ENCODE measurements at places on chromosomes 2 and 18. TPM values are rescaled to one million over a fixed set of nuclear protein-coding genes. Genes with fewer than 3 reads are reported as not detected.

DNA sequence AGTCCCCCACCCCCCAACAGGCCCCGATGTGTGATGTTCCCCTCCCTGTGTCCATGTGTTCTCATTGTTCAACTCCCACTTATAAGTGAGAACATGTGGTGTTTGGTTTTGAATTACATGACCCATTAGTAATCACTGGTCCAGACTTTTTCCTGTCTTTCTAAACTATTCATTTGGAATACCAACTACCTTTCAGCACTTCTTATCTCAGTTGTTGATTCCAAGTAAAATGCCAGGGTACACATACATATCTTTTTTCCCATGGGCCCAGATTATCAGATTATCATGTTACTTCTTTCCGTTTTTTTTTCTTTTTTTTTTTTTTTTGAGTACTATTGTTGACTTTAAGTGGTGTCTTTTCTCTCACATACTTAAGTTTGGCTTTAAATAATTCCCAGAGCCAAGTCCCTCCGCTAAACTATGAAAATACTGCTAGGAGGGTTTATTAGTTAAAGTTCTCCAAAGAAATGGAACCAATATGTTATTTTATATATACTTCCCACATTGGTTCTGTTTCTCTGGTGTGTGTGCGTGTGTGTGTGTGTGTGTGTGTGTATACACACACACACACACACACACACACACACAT lies 389.3 kb downstream of the IRS1 start:
- no peak for DNase-seq

Gene CCDC150
- total RNA-seq: 43.5 TPM

Gene CPO
- not detected for total RNA-seq

Gene ATAD2B
- 36.2 TPM for total RNA-seq

DNA sequence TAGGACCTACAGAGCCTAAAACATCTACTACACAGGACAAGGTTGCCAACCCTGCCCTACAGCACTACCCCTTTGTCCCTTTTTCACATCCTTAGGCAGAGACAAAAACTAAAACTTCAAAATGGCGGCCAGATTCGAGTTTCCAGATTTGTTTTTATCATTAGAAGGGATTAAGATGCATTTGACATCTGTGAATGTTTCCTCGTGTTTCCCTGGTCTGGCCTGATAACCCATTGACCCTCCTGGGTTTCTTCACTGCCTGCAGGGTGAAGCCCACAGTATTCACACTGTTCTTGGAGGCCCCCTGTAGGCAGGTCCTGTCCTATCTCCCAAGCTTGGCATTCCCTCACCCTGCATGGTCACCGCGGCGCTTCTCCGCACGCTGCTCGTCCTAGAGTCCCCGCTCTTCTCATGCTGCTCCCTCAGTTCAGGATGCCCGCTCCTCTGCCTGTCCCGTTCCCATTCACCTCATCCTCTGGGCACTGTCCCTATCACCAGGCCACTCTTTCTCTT lies 67.6 kb downstream of the TPGS2 start:
- no peak for DNase-seq

Gene FHL2
- 0.95 TPM for total RNA-seq

- DNase-seq: no peak
Observed at GRCh38 chr2:174561283-174561971, 36.2 kb downstream of the WIPF1 start.

DNA sequence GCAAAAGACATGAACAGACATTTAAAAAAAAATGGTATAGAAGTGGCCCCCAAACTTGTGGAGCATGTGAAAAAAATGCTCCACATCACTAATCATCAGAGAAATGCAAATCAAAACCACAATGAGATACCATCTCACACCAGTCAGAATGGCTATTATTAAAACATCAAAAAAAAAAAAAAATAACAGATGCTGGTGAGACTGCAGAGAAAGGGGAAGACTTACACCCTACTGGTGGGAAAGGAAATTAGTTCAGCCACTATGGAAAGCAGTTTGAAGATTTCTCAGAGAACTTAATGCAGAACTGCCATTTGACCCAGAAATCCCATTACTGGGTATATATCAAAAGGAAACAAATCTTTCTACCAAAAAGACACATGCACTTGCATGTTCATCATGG lies 164.8 kb downstream of the RIT2 start:
- no peak for DNase-seq

Gene EFR3B
- total RNA-seq: 0.98 TPM

GRCh38 chr2:217049422-217049821 lies 189.6 kb upstream of the TNP1 start:
- DNase-seq: no peak

DNA sequence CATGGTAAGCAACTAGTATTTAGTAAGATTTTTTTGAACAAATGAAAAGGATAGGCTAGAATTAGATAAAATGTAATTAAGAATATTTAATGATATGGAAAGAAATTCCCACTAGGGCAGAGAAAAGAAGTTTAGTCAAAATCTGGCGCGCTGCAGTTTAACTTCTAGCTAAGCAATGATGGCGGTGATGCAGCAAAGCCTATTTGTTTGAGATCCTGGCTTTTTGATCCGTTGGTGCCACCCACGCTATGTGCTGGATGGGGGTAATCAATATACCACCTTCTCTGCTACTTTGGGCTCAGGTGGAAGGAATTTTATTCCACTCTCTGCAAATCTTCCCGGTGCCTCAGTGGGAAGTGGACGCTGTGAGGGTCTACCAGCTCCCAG lies 421 bp upstream of the FAM171B start:
- no peak for DNase-seq

DNA sequence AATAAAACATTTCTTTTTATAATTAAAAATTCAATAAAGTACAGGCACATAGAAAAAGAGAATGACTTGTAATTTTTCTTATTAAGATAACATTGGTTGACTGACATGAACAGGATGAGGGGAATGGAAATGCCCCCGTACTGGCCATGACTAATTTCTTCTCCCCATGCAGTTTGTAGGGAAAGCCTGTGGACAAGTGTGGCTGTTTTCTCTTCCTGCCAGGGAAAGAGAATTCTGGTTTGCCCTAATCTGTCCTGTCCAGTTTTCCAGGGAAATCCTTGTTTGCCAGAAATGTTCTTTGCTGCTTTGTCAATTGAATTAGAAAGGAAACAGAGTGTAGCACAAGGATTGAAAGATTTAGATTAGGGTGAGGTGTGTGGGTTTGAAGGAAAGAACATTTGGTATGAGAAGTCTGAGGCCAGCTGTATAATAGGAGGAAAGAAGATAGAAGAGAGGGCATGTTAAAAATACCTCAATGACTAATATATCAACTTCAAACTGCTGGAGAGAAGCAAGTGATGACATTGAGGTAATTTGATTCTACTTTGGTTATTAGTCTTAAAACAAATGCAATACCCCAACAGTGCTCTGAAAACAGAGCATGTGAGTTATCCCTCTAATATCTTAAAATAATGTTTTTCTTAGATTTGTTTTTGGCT lies 593.9 kb upstream of the ZNF804A start:
- DNase-seq: no peak

- no peak for DNase-seq
Observed at GRCh38 chr2:134628453-134628852, 90.3 kb downstream of the TMEM163 start.

Gene CHST9
- not detected for total RNA-seq

DNA sequence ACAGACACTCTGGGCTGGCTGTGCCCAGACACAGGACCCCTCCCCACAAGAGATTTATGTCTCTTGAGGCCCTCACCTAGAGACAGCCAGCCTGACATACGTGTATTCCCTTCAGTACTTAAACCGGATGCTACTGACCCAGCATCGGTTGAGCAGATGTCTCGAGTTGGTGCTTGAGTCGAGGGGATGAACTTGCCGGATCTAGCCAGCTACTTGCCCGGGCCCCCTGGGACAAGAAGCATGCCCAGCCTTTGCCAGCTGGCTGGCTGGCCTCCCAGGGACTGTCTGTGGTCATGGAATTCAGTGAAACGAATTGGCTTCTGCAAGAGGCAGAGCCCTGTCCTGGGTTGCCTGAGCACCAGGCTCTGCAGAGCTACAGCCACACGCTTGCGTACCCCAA lies 36.0 kb downstream of the DNMT3A start:
- no peak for DNase-seq

GRCh38 chr2:9149726-9150567 lies 56.7 kb upstream of the ASAP2 start:
- no peak for DNase-seq

Gene BCL2
- 61.7 TPM for total RNA-seq

- DNase-seq: no peak
Observed at GRCh38 chr18:1797235-1797634, 774.1 kb downstream of the METTL4 start.

Gene ST6GAL2
- not detected for total RNA-seq

DNA sequence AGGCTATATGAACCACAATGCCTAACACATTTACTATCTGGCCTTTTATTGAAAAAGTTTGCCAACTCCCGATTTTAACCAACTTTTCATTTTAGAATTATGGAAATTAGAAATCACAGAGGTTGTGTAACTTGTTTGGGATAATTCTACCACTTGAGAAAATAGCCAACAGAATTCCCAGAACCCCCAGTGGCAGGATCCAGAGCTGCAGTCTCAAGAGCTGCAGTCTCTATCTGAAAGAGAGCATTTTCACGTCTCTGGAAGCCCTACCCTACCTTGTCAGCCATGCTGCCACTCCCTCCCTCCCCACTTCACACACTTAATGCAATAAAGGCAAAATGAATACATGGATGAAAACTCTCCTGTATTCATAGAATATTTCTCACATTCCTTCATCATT lies 23.4 kb upstream of the TSPYL6 start:
- no peak for DNase-seq

DNA sequence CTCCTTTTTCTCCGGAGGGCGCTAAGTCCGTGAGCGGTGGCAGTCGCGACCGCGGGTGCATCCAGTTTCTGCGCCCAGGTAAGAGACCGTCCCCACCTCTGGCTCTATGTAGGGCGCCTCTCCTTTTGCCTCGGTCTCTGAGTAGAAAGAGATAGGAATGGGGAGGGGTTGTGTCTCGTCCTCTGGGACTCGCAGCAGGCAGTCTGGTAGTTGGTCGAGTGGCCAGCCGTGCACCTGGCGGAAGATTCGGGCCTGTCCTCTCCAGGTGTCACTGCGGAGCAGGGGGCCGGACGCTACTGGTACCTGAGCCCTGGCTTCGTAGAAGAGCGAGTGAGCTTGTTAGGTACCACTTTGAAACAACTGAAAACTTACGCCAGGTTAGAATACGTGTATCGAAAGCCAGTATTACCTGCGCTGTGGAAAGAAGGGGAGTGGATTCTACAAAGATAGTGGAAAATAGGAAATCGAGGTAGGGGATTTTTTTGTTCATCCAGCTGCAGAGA lies 403 bp downstream of the MAP2 start:
- DNase-seq: no peak

GRCh38 chr18:6868033-6868432 lies 138.5 kb downstream of the ARHGAP28 start:
- no peak for DNase-seq

- DNase-seq: no peak
Observed at GRCh38 chr2:177074099-177074710, 138.4 kb upstream of the HNRNPA3 start.

GRCh38 chr2:219332542-219332941 lies at the start of gene RESP18:
RESP18 (minus strand) TSS chr2:219332744.
- DNase-seq: no peak

GRCh38 chr2:75558786-75559679 lies 1.7 kb downstream of the EVA1A start:
- no peak for DNase-seq

Gene LIPG
- total RNA-seq: 0.19 TPM
